Umbilical cord (tissue), 2 donors: ENCODE measurements at places on chromosomes 12 and 14.
A peak's percentile ranks its signal among the peaks of the same experiment; 100 is the strongest.

GRCh38 chr14:21263284-21264024 is 5.8 kb downstream of the HNRNPC start:
- no peak for DNase-seq

DNA sequence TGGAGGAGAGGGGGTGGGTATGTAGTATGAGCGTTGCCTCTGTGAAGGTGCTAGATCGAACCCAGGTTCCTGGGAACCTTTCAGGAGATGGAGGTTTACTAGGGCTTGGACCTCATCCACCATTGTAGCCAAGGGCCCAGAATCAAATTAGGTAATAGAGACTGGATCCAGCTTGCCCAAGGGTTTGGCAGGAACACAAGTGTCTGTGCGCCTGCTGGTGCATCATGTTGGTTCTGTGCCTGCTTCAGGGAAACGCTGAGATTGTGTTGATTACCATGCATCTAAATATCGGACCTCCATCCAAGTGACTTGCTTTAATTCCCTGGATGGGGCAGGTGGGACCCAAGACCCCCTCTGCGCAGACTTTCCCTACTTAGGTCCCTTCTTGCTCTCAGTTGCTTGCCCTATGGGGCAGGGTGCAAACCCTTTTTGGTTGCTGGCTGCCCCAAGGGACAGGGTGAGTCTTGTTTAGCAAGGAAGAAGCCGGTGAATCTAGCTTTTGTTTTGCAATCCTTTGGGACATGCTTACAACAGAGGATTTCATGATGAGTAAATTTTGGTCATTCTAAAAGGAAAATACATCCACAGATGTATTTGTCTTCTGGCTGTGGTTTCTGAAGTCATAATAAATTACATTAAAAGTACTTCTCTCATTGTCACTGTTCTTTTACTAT is 189.8 kb upstream of the PRICKLE1 start:
- no peak for DNase-seq

DNA sequence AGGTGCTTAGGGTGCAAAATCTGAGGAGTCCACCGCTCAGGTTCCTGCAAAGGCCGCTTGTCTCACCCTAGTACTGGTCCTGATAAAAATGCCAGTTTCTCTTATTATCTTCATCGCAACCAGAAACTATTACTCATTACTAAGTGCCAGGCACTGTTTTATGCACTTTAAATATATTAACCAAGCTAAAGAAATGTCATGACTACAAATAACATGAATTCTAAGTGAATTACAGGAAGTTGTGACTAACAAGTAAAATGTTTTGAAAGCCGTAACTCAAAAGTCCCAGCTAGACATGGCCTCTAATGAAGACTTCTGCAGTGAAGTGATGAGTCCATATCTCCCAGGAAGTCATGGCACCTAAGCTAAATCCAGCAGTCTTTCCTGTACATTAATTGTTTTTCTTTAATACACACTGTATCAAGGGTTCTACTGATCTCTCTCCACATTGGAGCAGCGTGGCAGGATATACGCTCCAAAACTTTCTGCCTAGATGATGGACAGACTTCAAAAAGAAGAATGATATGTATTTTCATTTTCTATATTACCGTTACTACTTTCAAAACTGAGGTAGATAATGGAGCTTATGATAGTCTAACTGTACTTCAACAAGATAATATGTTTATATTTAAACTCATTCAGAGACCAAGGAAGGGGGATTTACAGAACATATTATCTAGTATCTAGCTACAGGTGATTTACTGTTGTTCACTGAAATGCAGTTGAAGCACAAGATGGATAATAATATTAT is 117.3 kb upstream of the ARID2 start:
- DNase-seq: no peak

DNA sequence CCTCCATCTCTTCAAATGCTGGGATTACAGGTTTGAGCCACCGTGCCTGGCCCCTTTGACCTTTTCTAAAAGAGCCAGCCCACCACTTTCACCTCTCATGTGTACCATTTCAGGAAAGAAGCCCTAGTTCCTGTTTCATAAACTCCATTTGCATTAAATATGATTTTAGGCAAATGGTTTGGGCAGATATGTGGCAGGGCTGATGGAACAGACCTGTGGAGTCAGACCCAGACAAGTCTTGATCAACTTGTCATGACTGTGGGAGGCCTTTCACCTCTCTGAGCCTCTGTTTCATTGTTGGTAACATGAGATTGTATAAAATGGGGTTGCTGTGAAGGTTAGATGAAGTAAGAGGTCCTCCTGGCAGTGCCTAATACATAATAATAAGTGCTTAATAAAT is 5.2 kb upstream of the MAP3K9 start:
- DNase-seq: no peak

GRCh38 chr12:46150735-46151134 is 118.1 kb downstream of the SLC38A1 start:
- DNase-seq: no peak

- peak; percentile 62 for DNase-seq
Measured at GRCh38 chr14:34461334-34462131, 507 bp downstream of the SPTSSA start.

DNA sequence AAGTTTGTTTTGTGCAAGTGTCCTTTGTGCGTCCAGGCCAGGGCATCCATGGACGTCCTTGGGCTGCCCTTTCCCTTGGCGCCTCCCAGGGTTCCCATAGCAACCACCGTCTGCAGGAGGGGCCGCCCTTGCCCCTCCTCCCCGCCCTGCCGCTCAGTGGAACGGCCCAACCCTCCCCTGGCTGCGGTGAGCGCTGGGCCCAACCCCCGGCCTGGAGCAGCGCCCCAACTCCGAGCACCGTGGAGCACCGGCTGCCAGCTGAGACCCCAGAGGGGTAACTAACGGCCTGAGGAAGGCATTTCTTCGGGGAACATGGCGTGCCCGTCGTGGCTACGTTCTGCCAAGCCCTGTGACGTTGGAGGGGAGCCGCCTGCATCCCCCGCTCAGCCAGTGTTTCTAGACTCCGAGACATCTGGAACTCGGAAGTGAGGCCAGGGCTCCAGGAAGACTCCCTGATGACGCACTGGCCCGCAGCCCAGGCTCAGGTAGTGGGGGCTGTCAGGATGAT is 5.3 kb upstream of the ACACB start:
- peak; percentile 96 for DNase-seq

GRCh38 chr12:113266106-113266895 is 45.0 kb downstream of the TPCN1 start:
- no peak for DNase-seq

GRCh38 chr12:7756993-7757392 is 8.0 kb upstream of the NANOGNB start:
- DNase-seq: no peak

- DNase-seq: peak; percentile 54
Measured at GRCh38 chr12:50099302-50100008, 4.4 kb upstream of the GPD1 start.

GRCh38 chr14:106201376-106201775 is 675.0 kb downstream of the TMEM121 start:
- DNase-seq: no peak

- no peak for DNase-seq
Measured at GRCh38 chr12:83541446-83541845, 854.7 kb downstream of the TMTC2 start.

DNA sequence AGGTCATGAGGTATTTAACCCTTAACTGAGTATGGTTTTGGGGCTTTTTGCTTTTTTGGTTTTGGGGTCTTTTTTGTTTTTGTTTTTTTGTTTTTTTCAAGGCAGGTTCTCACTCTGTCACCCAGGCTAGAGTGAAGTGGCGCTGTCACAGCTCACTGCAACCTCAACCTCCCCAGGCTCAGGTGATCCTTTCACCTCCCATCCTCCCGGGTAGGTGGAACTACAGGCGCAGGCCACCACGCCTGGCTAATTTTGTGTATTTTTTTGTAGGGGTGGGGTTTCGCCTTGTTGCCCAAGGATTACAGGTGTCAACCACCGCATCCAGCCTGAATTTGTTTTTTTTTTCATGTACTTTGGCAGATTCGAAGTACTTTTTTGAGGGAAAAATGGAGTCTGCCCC is 19.9 kb downstream of the RAP1B start:
- no peak for DNase-seq

DNA sequence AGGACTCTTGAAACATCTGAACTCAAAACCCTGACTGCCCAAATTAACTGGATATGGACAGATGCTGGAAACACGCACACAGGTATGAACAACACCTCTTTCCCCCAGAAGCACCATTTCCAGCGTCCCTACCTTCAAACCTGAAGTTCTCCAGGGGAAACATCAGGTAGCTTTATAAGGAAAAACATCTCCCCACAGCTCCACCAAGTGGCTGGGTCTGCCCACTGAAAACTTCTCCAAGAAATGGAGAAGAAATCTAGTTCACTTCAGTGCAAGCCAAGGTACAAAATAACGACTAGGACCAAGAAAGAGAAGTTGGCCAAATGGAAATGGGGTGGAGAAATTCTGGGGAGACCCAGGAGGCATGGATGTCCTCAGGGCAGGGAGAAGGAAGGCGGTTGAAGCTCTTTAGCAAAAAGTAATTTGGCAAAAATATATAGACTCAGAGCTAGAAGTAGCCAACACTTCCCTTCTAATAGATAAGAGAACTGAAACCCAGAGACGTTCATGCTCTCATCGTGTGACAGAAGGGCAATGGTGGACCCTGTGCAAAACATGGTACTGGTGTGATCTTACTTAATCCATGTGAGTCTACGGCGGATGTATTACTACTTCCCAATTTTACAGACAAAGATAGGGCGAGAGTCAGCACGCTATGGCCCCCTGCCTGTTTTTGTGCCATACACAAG is 10.5 kb upstream of the NUAK1 start:
- no peak for DNase-seq

GRCh38 chr12:71484272-71484905 is 44.8 kb downstream of the LGR5 start:
- no peak for DNase-seq

DNA sequence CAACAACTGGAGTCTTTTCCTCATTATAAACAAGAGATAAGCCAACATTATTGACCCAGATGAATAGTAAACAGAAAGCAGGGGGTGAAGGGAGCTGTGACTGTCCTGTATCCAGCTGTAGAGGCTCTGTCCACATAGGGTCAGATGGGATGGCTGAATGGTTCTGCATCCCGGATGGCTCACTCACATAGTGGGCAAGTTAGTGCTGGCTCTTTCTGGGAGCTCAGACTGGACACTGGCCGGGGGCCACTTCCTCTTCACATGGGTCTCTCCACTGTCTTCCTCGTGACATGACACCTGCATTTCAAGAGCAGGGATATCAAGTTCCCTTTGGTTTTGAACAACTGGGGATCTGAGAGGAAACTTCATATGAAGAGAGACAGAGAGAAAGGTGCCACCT is 969.6 kb upstream of the TMEM132C start:
- no peak for DNase-seq

DNA sequence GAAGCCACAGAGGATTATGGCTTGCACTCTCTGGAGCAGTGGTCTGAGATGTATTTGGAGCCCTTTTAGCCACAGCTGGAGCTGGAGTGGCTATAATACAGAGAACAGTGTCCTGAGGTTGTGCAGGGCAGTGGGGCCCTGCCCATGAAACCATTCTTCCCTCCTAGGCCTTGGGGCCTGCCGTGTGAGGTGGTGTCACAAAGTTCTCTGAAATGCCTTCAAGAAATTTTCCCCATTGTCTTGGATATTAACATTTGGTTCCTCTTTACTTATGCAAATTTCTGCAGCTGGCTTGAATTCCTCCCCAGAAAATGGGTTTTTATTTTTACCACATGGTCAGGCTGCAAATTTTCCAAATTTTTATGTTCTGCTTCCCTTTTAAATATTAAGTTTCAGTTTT is 79.3 kb downstream of the UNC79 start:
- no peak for DNase-seq
